ENCODE measurements at places on chromosomes 1 and 21.

DNA sequence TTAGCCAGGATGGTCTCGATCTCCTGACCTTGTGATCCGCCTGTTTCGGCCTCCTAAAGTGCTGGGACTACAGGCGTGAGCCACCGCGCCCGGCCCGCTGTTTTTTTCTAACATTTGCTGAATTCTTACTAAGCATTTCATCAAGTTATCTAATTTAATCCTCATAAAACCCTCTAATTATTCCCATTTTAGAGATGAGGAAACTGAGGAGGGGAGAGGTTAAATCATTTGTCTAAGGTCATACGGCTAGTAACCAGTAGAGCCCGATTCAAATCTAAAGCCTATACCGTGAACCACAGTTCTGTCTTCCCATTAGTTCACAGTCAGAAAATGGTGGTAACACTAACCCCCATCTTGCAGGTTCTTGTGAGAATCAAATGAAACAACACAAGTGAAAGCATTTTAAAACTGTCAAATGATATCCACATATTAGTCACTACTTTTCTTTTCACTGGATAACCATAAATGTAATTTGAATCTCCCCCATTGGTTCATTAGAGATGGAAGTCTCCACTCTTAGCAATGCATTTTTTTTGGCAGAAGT is 10.6 kb downstream of the HEYL start:
- no peak for DNase-seq

- no peak for DNase-seq
Measured at GRCh38 chr1:223339861-223340260, 24.1 kb downstream of the SUSD4 start.

DNA sequence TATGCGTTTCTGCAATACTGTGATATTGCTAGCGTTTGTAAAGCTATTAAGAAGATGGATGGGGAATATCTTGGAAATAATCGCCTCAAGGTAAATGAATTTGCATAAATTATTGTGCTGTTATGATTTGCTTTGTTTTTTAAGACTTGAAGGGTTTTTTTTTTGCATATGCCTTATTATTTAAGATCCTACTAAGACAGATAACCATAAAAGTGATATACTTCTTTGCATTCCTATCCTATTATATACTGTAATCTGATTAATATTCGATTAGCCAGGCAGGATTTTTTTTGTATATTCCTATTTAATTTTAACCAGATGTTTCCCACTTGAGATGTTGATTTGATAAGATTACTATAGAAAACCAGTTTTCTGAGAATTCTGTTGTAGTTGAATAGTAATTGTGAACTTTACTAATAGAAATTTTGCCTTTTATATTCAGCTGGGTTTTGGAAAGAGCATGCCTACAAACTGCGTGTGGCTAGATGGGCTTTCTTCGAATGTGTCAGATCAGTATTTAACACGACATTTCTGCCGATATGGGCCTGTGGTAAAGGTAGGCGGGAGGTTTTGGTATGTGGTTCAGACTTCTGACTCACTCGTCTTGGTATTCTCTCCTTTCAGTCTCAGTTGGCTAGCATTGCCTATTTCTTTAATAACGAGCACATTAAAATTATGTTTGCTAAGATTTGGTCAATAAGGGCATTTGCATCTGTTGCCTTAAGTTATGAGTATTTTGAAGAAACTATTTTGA is 56.8 kb downstream of the ZBTB17 start:
- peak; percentile 86 for DNase-seq

GRCh38 chr1:235315173-235315572 is 12.8 kb downstream of the ARID4B start:
- DNase-seq: no peak

GRCh38 chr1:42322577-42322976 is 12.5 kb downstream of the FOXJ3 start:
- DNase-seq: peak; percentile 49

- DNase-seq: no peak
Measured at GRCh38 chr21:42057851-42058437, 13.2 kb upstream of the UMODL1 start.

GRCh38 chr1:78864175-78864574 is 142.4 kb downstream of the ADGRL4 start:
- no peak for DNase-seq

GRCh38 chr1:229887043-229887822 is 179.8 kb upstream of the GALNT2 start:
- no peak for DNase-seq

- DNase-seq: peak; percentile 47
Measured at GRCh38 chr1:46487818-46488218, 1.8 kb upstream of the DMBX1 start.

DNA sequence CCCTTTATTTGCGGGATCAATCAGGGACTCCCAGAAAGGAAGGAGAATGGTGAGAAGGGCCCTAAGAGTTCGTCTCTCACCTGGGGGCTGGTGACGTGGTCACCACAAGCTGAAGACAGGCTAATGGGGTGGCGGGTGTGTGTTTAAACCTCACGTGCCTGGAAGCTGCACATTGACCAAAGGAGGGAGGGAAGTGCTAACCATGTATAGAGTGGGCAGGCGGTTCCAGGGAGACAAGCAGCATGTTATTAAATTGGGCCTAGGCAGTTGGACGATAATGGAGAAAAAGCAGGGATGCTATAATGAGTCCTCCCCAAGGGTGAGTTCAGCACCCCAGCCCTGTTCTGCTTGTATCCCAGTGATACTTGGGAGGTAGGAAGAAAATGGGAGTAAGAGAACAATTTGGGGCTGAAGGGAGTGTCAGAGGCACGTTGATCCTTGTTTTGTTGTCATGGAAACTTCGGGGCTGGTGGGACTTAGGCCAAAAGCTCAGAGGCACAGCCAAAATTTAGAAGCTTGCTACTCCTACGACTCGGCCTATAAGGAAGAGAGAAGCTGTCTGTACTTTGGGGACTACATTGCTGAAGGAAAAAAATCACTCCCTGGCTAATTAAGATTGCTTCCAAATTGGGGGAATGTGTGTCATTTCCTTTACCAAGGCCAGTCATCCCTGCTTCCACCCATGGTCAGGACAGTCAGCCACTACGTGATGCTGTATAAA is 33.2 kb upstream of the EPHA8 start:
- no peak for DNase-seq

DNA sequence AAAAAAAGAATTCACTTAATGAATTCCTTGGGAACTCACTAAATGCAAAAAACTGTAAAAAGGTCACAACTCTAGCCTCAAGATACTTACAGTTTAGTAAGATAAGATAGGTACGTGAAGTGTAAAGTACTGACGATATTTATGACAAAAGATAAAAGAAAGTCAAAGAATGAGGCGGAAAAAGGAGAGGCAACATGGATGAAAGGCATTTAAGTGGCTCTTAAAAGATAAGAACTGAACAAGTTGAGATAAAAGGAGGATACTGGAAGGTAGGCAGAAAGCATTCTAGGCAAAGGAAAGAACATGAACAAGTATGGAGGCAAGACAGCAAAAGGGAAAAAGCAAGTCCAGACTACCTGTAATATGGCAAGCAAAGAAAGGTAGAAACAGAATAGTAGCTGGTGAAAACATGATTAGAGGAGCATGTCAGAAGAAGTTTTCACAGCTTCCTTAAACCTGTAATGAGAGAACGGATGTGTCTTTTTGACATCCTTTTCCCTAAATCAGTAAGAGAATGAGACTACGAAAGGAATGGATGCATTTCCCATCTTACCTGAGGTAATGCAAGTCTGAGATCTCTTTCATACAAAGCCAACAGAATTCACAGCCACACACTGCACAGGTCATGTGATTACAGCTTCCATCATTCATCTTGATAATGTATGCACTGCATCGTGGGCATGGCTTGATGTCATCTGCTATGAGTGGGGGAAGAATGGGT is 16.8 kb downstream of the RNF19B start:
- DNase-seq: no peak

DNA sequence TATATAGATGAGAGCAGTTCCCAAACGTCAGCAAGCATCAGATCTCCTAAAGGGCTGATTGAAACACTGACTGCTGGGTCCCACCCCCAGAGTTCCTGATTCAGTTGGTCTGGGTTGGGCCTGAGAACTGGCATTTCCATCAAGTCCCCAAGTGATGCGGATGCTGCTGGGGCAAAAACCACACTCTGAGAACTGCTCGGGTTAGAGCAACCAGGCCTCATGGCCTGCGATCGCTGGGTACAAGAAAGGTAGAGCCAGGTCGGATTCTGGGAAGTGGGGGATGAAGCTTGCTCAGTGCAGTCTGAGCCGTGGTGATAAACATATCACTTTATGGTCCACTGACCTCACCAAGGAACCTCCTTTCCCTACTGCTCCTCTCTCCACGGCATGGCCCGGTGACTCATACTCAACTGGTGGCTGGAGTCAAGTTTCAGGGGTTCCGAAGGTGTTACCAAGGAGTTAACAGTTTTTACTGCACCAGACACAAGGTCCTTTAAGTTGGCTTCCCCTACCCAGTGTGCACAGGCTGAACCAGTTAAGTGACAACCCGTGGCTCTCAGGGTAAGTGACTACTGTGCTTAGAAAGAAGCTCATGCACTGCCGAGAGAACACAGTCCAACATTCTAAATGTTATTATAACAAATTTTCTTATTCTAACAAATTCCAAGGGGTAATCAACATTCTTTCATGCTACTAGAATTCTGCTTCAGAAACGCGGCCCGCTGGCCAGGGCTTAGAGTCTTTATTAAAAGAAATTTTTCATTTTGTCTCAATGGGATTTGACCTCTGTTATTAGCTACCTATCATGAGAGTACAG is 153.5 kb downstream of the TGFBR3 start:
- peak; percentile 82 for DNase-seq

GRCh38 chr1:247173431-247173830 is 1.6 kb upstream of the ZNF124 start:
- no peak for DNase-seq

DNA sequence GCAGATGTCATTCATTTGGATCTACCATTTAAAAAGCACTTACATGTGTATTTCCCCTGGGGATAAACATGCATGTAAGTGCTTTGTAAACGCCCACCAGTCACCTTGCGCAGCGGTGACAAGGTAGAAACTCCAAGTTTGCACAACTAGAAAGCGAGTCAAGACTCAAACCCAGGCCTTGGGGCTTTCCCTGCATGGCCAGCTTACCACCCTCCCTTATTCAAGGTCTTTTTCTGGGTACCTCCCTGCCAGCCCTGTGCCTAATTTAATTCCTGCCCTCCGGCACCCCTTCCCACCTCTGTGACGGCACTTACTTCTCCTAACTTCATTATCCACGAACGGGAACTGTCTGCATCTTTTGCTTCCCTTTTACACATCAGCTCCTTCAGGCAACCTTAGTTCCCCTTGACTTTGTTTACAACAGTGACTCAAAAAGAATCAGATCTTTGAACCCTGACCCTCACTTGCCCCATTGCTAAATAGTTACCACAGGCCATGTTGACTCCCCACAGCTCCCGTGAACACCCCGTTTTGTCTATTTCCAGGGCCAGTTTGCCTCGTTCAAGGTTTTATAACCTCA is 138.3 kb upstream of the ETS2 start:
- DNase-seq: no peak

DNA sequence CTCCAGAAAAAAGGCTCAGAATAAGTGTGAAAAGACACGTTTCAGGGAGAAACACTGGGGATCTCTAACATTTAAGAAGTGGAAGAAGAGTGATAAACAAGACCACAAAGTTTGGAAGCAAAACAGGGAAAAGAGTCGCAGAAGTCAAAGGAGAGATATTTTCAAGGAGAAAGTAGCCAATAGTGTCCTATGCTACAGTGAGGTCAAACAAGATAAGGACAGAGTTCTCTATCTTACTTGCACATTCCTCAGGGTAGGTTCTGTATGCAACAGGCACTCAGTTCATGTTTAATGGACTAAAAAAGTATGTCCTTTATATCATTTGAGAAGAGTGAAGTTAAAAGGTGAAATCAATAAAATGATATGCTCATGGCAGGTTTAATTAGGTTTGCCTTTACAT is 13.8 kb upstream of the EDEM3 start:
- DNase-seq: no peak

DNA sequence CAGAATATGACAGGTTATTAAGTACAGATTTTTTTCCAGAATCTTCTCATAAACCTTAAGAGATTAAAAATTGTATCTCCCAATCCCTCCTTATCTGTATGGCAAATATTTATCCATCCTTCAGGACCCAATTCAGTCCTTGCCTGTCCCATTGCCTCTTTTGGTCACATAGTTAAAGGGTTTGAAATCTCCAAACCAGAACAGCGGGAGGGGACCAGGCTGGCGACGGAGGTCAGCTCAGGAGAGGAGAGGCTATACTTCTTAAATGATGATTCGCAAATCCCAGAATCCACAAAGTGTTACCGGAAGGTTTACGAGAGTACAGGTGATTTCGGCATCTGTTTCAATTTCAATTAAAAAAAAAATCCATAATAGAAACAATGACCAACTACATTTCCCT is 572.7 kb downstream of the SMYD3 start:
- no peak for DNase-seq

GRCh38 chr1:111141245-111142220 is 1.5 kb downstream of the CEPT1 start:
- no peak for DNase-seq

DNA sequence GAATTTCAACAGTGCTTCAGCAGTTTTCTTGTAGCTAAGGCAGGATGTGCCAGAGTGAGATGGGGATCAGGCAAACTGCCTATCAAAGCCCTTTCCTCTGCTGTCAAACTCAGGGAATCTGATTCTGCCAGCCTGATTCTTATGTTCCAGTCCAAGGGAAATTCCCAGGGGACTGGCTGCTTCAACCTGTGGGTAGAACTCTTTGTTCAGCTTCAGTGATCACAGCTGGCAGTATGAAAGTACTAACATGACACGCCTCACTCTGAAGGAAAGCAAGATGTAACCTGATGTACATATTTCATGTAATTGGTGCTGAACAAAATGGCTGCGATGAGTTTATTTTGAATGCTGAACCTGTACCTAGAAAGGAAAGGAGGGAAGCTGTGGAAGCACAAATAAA is 40.1 kb upstream of the SLC5A9 start:
- DNase-seq: no peak

DNA sequence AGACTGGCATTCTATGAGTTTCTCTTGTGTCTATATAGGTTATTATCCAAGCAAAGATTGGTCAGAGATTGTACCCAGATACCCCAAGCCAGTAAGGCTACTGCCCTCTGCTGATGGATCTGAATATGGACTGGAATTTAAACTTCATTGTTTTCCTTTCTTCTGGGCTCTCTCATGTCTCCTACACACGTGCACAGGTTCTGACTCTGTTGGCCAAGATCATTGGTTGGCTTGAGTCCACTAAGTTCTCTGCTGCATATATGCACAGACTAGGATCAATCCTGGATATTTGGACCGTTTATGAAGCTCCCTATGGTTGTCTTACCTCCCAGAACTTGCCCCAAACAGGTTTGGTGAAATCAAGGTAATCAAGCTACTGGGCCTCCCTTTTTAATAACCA is 69.7 kb downstream of the CC2D1B start:
- DNase-seq: peak; percentile 84

DNA sequence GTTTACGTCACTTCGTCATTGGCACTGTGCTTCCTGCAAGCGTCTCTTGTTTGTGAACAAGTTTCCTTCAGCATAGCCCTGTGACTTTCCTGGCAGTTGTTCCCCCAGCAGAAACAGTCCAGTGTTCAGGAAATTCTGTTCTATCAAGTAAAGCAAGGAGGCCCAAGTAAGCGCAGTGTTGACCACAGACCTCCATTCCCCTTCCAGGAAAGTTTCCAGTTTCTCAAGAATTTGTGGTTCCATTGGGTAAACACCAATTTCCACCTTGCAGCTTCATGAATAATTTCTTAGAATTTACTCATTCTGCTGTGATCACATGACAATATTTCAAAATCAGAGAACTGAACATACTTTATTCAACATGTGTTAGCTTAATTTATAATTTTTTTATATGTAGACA is 88.5 kb upstream of the ETV3 start:
- DNase-seq: no peak
